ENCODE measurements at places on chromosomes 5 and 9.
A peak's percentile ranks its signal among the peaks of the same experiment; 100 is the strongest.

DNA sequence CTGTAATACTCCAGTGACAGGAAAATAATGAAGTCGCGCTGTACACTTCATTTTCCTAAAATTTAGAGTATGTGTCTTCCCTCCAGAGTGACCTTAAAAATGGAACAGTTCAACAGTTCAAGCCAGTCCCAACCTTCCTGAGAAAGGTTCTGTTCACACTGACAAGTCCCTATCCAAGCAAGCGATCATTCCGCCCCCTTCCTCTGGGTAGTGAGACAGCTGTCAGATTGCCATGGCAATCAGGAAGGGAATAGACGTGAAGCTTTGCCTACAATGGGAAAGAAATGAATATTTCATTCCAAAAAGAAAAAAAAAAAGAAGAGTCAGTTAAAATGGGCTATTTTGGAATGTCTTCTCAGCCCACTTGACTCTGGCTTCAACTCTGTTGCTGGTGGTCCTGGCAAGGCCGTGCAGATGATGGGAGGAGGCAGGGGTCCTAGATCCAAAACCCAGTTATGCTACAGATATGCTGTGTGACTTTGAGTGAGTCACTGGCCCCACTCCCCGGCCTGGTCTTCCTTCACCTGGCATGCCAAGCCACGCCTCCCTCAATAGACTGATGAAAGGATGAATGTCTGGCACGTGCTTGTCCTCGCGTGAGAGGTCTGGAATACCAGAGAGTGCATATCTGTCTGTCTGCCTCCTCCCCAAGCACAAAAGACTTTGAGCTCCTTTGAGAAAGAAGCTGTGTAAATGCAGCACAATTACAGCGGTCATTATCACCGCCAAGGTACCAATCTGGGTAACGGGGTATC is 165.8 kb upstream of the WWC1 start:
- H3K4me3 ChIP-seq, result no peak overlapping the region
- no peaks in the 10 kb centered on the region for H3K36me3 ChIP-seq
- no peak overlapping the region for H3K27ac ChIP-seq
- H3K4me1 ChIP-seq, result no peaks in the 10 kb centered on the region

DNA sequence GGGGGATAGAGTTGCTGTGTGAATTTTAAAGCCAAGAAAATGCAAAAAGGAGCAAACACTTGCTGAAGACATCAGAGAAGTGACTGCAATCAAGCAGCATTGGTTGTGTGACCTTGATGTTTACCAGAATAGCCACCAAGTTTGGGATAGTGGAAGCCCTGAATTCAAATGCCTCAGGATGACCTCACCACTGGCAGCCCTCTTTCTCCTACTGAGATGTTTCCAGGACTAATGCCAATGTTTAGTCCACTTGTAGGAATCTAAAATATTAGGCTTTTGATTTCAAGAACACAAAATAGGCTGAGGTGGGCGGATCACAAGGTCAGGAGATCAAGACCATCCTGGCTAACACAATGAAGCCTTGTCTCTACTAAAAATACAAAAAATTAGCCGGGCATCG is 112.2 kb upstream of the NUDT12 start:
- H3K36me3 ChIP-seq, result no peaks in the 10 kb centered on the region
- H3K27ac ChIP-seq, result no peak overlapping the region
- no peak overlapping the region for H3K4me3 ChIP-seq
- H3K27me3 ChIP-seq, result no peaks in the 10 kb centered on the region
- no peak for DNase-seq

DNA sequence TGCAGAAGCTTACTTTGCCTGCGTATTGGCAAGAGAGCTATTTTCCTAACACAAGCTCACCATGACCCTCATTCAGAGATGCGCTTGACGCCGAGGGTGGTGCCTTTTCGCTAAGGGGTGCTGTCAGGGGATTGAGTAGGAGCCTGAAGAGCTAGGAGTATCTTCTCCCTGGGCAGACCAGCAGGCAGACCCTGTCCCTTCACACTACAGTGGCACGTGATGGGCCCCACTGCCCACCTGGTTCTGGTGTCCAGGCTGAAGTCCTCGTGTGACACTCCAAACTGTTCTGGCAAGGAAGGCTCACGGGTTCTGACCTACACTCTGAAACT is 198.3 kb downstream of the AUH start:
- peaks cover 10% of the 10 kb centered on the region for H3K4me1 ChIP-seq
- no peaks in the 10 kb centered on the region for H3K27me3 ChIP-seq
- no peak for DNase-seq
- H3K36me3 ChIP-seq, result no peaks in the 10 kb centered on the region

GRCh38 chr9:72733895-72734294 is 212.5 kb downstream of the TMC1 start:
- H3K27me3 ChIP-seq, result no peaks in the 10 kb centered on the region
- H3K27ac ChIP-seq, result no peak overlapping the region
- no peak overlapping the region for H3K4me3 ChIP-seq

DNA sequence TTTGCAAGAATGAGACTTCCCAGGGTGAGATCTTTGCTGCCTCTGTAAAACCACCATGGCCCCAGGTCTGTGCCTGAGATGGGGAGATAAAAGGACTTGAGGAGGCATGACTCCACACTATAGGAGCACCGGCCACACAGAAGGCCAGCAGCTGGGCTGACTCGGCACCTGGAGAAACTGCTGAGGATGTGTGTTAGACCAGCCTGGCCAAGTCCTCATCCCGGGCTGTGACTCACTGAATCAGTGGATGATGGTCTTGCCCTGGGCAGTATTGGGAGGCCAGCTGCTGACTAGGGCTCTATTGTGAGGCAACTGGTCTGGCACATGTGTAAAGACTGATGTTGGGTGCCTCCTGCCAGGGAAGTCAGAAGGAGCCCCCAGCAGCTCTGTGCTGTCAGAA is 286.2 kb downstream of the ACTL7B start:
- no peak overlapping the region for H3K27ac ChIP-seq
- no peak overlapping the region for H3K4me3 ChIP-seq
- no peaks in the 10 kb centered on the region for H3K27me3 ChIP-seq
- no peaks in the 10 kb centered on the region for H3K4me1 ChIP-seq
- H3K36me3 ChIP-seq, result no peaks in the 10 kb centered on the region

- no peaks in the 10 kb centered on the region for H3K36me3 ChIP-seq
- peak overlapping the region; percentile 86 for H3K4me3 ChIP-seq
- H3K27me3 ChIP-seq, result no peaks in the 10 kb centered on the region
- DNase-seq, result no peak
- H3K4me1 ChIP-seq, result peaks cover 10% of the 10 kb centered on the region
Measured at GRCh38 chr5:177403102-177403791, 2.8 kb upstream of the PFN3 start.

GRCh38 chr5:96652769-96653454 is 9.3 kb upstream of the CAST start:
- H3K4me1 ChIP-seq, result no peaks in the 10 kb centered on the region
- H3K4me3 ChIP-seq, result no peak overlapping the region
- H3K27ac ChIP-seq, result no peak overlapping the region
- no peak for DNase-seq
- H3K27me3 ChIP-seq, result no peaks in the 10 kb centered on the region
- no peaks in the 10 kb centered on the region for H3K36me3 ChIP-seq

DNA sequence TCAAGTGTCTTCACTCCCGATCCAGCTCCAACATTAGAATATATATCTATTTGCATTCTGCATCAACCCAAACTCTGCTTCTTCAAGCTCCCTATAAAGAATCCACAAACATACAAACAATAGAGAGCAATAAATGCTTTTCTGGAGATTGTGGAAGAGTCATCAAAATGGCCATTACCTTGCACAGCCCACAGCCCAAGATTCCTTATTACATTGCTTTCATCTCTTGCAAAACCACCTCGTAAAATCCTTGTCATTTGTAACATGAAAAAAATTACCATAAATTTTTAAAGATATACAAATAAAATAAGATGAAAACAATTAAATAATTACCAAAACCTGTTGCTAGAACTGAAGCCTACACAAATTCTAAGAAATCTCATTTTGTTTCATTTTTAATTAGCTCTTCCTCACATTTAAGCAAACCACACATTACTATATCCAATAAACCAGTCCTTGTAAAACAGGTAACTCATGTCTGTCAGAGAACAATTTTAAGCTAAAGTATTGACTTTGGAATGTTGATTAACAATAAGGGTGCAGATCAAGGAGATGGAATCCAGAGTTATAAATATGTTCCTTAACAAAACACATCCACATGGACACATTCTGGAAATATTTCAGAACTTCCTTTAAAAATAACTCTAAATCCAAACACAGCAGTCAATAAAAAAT is 7.1 kb downstream of the SPINK9 start:
- no peaks in the 10 kb centered on the region for H3K36me3 ChIP-seq
- no peaks in the 10 kb centered on the region for H3K4me1 ChIP-seq
- no peak overlapping the region for H3K4me3 ChIP-seq
- no peak overlapping the region for H3K27ac ChIP-seq
- H3K27me3 ChIP-seq, result no peaks in the 10 kb centered on the region
- no peak for DNase-seq

DNA sequence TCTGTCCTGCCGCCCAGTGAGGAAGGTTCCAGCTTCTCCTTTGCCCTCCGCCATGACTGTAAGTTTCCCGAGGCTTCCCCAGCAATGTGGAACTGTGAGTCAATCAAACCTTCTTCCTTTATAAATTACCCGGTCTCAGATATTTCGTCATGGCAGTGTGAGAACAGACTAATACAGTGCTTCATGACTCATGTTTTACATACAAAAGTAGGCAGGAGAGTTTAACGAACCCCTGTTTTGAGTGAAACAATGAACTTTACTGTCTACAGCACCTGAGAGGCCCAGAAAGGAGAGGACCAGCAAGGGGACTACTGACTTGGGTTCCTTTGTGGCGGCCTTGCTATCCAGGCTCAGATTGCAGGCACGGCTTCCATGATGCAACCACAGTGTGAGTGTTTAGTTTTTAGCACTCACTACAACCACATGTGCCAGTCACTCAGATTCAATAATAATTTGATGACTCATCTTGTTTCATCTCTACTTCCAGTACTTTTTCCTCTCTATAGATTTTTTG is 139.1 kb upstream of the CLINT1 start:
- H3K27ac ChIP-seq, result no peak overlapping the region
- no peaks in the 10 kb centered on the region for H3K27me3 ChIP-seq
- H3K4me3 ChIP-seq, result no peak overlapping the region
- no peaks in the 10 kb centered on the region for H3K36me3 ChIP-seq
- DNase-seq, result no peak
- no peaks in the 10 kb centered on the region for H3K4me1 ChIP-seq

- no peak overlapping the region for H3K27ac ChIP-seq
- no peak for DNase-seq
- H3K27me3 ChIP-seq, result no peaks in the 10 kb centered on the region
- H3K36me3 ChIP-seq, result no peaks in the 10 kb centered on the region
Measured at GRCh38 chr9:115306865-115307264, 188.9 kb upstream of the TNC start.

DNA sequence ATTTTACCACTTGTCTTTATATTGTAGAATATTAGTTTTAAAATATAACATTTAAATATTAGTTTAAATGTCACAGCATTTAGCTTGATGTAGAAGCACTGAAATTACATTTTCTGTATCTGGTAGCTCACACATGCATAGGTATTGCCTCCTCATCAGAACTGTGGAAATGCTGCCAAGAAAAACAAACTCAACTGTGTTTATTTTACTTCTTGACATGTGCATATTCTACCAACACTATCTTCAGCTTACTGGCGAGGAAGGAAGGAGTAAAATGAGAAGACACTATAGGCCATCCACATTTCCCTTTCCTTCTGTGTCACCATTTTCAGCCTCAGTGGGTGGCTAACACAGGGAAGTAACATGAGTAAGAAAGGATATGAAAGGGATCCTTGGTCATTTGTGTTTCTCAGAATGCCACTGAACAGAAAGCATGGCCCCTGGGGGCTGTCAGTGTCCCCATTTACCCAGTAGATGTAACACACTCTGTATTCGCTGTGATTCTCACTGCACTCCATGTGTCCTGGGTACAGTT is 81.0 kb upstream of the HTR4 start:
- H3K27ac ChIP-seq, result no peak overlapping the region
- no peak overlapping the region for H3K4me3 ChIP-seq
- DNase-seq, result no peak
- peaks cover 6% of the 10 kb centered on the region for H3K4me1 ChIP-seq
- no peaks in the 10 kb centered on the region for H3K27me3 ChIP-seq
- no peaks in the 10 kb centered on the region for H3K36me3 ChIP-seq

- no peaks in the 10 kb centered on the region for H3K27me3 ChIP-seq
- no peak for DNase-seq
- no peaks in the 10 kb centered on the region for H3K4me1 ChIP-seq
- H3K4me3 ChIP-seq, result no peak overlapping the region
- H3K27ac ChIP-seq, result no peak overlapping the region
Measured at GRCh38 chr9:125956102-125956501, 208.9 kb downstream of the PBX3 start.

- H3K27me3 ChIP-seq, result no peaks in the 10 kb centered on the region
- no peaks in the 10 kb centered on the region for H3K4me1 ChIP-seq
- no peak for DNase-seq
- H3K27ac ChIP-seq, result no peak overlapping the region
Measured at GRCh38 chr5:136446565-136446964, 81.2 kb upstream of the TRPC7 start.

- H3K27ac ChIP-seq, result peak overlapping the region; percentile 39
- no peak for DNase-seq
- H3K36me3 ChIP-seq, result no peaks in the 10 kb centered on the region
- peak overlapping the region; percentile 73 for H3K4me3 ChIP-seq
Measured at GRCh38 chr5:41869151-41869723, 988 bp downstream of the OXCT1 start.

GRCh38 chr9:14478175-14479162 is 164.5 kb upstream of the NFIB start:
- DNase-seq, result no peak
- no peaks in the 10 kb centered on the region for H3K27me3 ChIP-seq
- no peak overlapping the region for H3K4me3 ChIP-seq

DNA sequence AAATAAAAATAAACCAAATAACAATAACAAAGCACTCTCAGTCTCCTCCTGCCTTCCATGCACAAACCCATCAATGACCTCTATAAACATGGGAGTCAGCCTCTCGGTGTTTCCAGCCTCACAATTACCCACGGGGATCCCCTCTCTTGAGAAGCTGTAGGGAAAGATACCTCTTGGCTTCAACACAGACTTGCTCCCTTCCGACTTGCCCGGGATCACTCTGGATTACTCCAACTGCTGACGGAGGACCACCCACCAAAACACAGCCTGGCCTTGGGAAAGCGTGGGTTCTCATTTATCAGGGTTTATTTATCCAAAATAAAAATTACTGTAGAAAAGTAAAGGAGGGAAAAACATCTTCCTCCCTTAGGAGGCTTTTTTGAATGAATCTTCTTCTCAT is 11.5 kb upstream of the NKX2-5 start:
- peaks cover 11% of the 10 kb centered on the region for H3K27me3 ChIP-seq
- DNase-seq, result no peak
- no peak overlapping the region for H3K4me3 ChIP-seq
- no peaks in the 10 kb centered on the region for H3K36me3 ChIP-seq
- H3K4me1 ChIP-seq, result no peaks in the 10 kb centered on the region
- H3K27ac ChIP-seq, result no peak overlapping the region

All from Panc1 (cell line).